Stimulated activated CD4-positive, alpha-beta T cell treated with anti-CD3 and anti-CD28 coated beads, Interleukin-1b, Interleukin-23, amount 100 ng/mL, for 1 hour (primary cell): ENCODE measurements at places on chromosomes 2 and 18.

- no peak for DNase-seq
Measured at GRCh38 chr2:230267059-230267458, 41.5 kb downstream of the SP140 start.

- no peak for DNase-seq
Measured at GRCh38 chr2:177315364-177315763, 50.8 kb upstream of the NFE2L2 start.

GRCh38 chr2:142841788-142842187, 35.7 kb upstream of the KYNU start:
- no peak for DNase-seq

GRCh38 chr2:218615868-218616315, 8.2 kb downstream of the PLCD4 start:
- no peak for DNase-seq

GRCh38 chr2:238883421-238883901, 35.6 kb downstream of the TWIST2 start:
- no peak for DNase-seq

DNA sequence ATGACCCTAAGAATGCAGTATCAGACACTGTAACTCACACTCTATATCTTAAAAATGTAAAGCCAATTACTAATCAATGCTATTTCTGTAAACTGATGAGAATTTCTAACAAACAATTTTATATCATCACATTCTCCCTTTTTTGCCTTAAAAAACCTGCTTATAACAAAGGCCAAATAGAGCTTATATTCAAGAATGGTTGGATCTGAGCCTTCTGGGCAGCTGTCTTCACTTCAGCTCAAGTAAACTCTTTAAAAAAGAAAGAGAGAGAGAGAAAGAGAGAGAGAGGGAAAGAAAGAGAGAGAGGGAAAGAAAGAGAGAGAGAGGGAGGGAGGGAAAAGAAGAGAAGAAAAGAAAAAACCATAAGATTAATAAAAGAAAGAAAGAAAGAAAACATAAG, 231.8 kb downstream of the KCNE4 start:
- DNase-seq = no peak

DNA sequence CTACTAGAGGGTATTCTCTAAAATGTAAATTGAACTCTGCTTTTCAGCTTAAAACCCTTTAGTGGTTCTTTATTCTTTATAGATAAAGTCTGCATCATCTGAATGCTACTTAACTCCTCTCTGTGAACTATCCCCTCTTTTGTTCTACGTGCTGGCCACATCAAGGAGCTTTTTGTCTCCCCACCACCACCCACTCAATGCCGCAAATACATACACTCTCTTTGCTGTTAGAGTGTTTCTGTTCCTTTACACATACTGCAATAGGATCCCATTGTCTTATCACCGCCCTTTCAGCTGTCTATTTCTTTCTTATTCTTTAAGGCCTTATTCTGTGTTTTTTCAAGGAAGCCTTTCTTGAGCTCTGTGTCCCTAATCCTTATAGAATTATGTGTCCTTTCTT, 83.3 kb downstream of the EML4 start:
- no peak for DNase-seq

GRCh38 chr18:3401669-3402620, 48.0 kb upstream of the TGIF1 start:
- DNase-seq = no peak

DNA sequence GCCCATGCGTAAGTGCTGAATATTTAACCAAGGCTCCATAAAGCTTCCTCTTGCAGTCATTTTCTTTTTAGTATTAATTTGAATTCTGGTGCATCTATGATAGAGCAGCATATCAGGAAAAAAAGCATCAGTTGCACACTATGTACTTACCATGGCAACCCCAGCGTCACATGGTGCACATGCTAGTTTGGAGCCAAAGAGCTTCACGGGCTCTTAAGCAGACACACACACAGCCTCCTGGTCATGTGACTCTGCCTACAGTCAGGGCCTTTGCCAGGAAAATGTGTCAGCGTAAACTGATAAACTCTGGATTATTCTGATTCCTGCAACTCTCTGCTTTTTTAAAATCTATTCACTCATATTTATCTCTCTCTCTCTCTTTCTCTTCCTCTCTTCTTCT, 30.2 kb downstream of the NYAP2 start:
- DNase-seq = no peak

DNA sequence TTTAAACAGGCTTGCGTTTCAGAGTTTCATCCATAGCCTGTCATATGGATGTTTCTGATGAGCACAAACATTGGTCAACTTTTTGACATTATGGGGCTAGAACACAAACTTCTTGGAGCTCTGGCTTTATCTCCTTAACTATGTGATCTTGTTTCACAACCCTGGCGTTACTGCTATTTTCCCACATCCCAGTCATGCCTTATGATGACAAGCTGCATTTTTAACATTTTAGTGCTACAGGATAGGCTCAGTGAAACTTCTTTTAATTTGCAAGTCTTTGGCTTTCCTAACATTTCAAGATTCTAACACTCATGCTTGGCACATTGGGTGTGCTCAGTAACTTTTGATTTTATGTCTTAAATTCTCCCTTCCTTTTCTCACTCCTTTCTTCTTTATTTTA, 21.0 kb upstream of the PDE1A start:
- no peak for DNase-seq

DNA sequence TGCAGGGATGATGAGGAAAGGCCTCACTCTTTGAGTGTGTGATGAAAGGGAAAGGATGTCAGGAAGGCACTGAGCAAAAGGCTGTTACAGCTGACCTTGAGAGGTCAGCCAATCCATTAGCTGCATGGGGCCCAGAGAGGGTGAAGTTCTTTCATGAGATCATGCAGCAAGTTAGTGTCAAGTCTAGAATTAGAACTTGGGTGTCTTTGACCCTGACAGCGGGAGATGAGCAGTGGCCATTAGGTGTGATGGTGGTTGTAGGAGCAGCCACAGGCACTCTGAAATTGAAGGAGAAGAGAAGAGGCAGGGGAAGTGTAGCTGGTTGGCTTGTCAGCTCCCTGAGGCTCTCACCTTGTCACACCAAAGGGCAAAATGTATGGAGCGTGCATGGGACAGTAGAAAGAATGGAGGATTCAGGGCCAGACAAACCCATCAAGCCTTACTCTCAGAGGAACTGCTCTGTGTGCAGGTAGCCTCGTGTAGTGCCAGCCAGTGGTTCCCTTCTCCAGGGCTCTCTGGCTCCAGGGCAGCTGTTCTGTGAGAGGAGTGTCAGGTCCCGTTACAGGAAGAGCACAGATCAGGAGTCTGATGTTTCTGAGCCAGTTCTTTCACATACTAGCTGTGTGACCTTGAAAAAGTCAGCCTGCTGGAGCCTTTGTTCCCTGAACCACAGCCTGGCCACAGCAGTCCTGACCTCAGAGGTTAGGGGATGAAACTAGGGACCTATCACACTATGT, 35.9 kb downstream of the MAP4K4 start:
- no peak for DNase-seq

GRCh38 chr2:152421521-152422370, 86.8 kb downstream of the FMNL2 start:
- no peak for DNase-seq

DNA sequence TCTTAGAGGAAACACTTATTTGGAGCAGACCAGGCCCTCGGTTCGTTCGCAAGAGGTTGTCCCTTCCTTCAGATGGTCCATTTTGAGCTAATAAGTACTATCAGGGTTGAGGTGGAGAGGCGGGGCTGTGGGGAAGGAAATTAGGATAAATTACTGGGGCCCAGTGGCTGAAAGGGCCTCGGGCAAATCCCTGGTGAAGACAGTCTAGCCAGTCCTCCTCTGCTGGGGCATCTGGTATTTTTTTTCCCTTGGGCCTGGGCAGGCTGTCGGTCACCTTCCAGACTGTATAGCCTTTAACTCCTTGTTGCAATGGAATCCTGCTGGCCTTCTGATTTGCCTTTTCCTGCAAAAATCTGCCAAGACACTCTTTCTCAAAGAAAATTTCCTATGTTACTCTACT, 1.7 kb upstream of the MYO3B start:
- DNase-seq = no peak

- no peak for DNase-seq
Measured at GRCh38 chr18:47799376-47799775, 131.1 kb downstream of the SMAD2 start.

DNA sequence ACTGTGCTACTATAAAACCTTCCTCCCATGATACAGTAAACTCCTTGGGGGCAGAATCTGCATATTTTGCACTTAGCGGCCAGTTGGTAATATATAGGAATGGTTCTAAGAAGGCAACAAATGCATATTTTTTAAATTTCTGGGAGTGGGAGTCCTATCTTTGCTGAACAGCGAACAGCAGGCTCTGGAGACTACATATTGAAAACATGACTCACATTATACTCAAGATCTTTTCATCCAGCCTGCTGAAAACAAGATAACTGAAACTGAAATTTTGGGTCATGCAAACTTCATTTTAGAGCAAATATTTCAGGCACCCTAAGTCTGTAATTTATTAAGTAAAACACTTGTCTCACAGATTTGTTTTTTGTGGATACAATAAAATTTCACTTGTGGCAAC, 122.2 kb downstream of the SATB2 start:
- no peak for DNase-seq

DNA sequence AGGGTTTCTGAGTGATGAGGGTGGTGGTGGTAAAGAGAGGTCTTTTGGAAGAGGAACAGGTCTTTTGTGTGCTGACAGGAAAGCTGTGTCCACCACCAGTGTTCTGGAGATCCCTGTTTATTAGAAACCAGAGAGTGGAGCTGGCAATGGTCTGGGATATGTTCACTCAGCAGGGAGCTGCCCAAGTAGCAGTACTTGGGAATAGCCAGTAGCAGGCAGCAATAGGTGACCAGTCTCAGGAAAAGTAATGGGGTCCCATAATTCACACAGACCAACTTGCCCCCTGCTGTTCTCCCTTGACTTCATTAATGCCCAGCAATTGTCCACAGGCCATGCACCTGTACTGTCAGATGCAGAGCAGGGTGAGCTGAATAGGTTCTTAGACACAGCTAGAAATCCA, 1.8 kb downstream of the TSPYL6 start:
- no peak for DNase-seq

DNA sequence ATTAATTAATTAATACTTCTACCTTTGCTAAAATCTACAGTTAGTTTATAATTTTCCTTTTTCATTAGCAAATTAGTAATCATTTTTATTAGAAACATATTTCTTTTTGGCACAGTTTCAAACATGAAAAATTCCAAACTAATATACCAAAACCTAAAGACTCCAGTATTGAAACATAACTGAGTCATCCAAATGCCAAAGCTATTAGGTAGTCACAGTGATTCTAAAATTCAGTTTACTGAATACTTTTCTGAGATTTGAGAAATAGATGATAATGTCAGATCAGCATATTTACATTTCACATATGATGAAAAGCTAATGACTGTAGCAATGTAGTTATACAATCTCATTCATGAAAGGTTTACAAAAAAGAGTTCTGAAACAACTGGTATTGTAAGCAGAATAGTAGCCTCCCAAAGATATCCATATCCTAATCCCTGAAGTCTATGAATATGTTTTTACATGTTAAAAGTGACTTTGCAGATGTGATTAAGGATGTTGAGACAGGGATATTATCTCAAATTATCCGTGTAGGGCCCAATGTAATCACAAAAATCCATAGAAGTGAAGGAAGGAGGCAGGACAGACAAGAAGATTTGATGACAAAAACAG, 680.2 kb upstream of the CHAC2 start:
- no peak for DNase-seq

DNA sequence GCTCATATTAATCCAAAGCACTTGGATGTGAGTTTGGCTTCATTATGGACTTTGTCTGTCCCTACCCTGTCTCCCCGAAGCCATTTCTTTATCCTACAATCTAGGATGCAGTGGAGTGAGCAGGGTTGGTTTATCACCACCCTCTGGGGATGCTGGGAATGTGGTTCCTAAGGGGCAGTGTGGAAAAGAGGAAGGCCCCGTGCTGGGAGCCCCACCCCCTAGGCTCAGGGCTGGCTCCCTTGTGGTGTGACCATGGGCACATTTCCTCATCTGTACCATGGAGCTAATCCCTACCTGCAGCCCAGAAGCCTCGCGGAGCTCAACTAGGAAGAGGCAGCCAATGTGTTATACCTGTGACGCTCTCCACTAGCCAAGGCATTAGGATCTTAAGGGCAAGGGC, 92.5 kb downstream of the TGOLN2 start:
- no peak for DNase-seq

DNA sequence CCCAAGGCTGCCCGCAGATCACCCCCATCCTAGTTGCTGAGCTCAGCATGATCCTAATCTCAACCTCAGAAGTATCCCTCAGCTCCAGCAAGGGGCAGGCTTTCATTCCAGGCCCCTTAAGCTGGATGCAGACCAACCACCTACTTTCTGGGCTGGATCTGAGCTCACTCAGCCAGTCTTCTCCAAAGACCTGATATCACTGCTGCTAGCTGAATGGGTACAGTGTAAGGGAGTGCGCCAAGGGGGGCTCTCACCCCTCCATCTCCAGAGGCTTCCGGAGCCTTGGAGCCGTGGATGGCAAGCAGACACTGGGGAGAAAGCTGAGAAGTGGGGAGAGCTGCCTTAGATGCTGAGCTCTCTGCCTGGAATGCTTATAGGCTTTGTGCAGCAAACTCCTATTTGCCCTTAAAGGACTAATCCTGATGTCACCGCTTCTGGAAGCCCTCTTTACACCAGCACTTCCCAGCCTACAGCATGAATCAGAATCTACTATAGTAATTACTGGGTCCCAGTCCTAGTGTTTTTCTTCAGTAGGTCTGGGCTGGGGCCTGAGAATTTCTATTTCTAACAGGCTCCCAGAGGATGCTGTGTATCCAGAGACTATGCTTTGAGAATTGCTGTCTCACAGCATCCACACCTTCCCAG, 31.0 kb downstream of the GYPC start:
- no peak for DNase-seq

DNA sequence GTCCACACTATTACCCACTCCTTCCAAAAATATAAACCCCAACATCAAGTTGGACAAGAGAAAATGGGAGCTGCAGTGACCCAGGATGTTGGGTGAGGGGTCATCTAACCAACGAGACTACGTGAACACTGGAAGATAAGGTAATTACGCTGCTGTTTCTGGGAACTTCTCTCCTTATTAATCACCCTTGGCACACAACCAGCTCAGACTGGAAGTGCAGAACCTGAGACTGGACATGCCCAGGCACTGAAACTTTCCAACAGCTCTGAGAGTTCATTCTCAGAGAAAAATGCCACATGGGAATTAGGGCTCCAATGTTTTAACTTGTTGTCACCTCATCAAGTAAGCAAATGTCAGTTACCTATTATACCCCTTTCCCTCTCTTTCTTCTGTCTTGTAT, 135.3 kb downstream of the CCDC148 start:
- DNase-seq = no peak

DNA sequence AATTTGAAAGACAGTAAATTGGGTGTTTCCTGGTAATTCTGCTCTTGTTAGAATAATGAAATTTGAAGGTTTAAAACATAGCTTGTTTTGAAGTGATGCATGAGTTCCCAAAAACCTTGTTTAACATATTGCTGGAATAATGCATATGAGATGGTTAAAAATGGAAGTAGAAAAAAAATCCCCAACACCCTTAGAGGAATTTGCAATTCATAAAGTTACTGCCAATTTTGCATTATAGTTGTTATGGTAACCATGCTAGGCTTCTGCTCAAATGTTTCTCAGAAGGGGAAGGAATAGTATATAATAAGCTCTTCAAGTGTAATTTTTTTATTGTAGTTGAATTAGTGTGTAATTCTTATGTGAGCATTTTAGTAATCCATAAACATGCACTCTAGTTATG, 49.1 kb downstream of the FASTKD2 start:
- no peak for DNase-seq
